Activated CD8-positive, alpha-beta memory T cell treated with anti-CD3 and anti-CD28 coated beads, Interleukin-2, amount 50 U/mL, for 4 hours (primary cell): ENCODE measurements at places on chromosomes 7 and 10.
A peak's percentile ranks its signal among the peaks of the same experiment; 100 is the strongest.

- DNase-seq = no peak
Measured at GRCh38 chr7:114720725-114721124, 201.2 kb upstream of the MDFIC start.

DNA sequence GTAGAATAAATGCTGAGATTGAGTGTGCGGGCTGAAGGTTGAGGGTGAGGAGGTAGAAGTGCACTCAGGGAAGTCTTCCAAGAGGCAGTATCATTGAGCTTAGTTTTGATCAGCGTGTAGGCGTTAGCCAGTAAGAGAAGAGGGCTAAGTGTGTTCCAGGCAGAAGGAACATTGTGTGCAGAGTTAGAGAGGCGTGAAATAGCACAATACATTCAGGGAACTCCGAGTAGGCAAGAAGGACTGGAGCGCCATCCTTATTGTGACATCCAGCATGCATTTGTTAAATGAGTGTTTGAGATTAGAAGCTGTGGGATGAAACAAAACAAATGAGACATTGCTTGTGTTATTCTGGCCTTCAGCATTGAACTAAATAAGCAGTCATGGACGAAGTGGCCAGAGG, 140.9 kb upstream of the MKLN1 start:
- no peak for DNase-seq

DNA sequence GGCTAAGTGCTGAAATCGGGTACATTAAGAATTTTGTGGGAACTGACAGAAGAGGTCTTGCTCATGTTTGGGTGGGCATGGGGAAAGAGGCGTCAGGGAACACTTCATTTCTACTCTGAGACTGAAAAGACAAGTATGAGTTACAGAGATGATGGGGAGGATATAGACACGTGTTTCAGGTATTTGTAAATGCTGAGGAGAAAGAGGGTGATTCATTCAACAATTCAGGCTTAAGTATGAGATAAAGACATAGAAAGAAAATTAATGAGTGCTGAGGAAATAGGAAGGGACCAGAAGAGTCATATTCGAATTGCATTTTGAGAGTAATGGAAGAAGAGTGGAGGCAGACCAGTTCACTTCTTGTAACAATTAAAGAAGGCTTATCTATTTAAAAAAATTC, 143.6 kb downstream of the HBP1 start:
- DNase-seq = no peak

DNA sequence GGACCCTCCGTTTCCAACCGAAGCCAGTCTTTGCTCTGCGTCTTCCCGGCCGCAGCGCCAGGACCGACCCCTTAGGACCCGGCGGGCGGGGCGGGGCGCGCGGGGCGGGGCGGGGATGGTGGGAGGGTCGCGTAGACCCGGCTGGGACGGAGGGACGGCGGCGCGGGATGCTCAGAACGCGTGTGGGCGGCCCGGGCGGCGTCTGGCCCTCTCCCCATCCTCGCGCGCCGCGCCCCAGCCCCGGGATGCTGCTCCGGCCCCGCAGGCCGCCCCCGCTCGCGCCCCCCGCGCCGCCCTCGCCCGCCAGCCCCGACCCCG, at the start of gene UTF1:
Gene UTF1 (plus strand): TSS at position 174 of the 318 bp plus-strand sequence. CDS start 72 bp downstream, at position 246.
- no peak for DNase-seq

DNA sequence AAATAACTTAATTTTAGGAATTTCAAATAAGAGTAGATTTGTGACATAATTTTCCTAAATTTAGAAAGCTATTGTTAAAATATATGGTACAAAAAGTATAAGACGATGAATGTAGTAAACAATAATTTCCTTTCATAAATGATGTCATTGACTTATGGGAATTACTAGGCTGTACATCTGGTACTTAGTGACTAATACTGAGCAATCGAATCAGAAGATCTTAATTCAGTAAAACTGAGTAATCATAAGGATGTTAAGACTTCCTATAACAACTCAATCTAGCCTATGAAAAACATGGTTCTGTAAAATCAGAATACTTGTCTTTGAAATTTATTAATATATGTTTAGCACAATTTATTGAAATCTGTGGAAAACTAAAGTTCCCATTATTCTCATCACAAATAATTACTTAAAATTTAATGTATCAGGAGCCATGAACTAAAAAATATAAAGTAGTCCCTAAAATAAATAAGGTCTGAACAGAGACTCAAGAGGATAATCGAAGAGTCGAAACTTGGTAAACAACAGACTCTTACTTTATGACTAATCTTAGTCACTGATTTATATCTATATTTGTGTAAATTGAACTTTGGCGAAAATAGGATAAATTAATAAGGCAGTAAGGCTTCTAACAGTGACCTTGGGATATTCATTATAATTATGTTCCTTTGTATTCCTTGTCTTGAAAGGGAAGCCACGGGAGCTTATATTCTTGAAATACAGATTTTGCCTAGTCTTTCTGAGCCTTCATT, 142.1 kb downstream of the HGF start:
- no peak for DNase-seq

- DNase-seq = no peak
Measured at GRCh38 chr10:47167591-47167990, 132.4 kb upstream of the GDF10 start.

- DNase-seq = peak; percentile 61
Measured at GRCh38 chr10:30002426-30003266, 56.7 kb downstream of the JCAD start.

DNA sequence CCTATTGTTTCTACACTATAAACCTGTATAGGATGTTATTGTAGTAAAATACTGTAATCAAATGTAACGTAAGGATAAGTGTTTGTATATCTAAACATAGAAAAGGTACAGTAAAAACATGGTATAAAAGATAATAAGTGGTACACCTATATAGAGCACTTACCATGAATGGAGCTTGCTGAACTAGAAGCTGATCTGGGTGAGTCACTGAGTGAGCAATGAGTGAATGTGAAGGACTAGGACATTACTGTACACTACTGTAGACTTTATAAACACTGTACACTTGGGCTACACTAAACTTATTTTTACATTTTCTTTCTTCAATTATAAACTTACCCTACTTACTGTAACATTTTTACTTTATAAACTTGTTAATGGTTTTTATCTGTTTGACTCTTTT, 732.9 kb upstream of the LRRN3 start:
- no peak for DNase-seq

DNA sequence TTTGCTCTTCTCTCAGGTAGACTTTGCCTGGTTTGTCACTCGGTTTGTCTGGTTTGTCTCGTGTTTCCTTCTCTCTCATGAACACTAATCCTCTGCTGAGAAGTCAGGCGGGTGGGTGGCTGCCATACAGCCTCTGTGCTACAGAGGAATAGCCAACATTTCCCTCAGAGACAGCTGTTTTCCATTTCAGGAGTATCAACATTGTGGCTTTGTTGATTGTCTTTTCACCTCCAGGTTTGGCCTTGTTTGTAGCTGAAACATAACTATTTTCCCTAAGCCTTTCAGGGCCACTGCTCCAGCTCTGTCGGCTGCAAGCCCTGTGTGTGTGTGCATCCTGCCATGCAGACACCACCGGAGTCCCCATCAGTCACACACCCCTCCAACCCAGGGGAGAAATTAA, 122.8 kb downstream of the BAMBI start:
- DNase-seq = no peak

- DNase-seq = no peak
Measured at GRCh38 chr7:151311294-151311864, 30.2 kb upstream of the NUB1 start.

GRCh38 chr10:110073896-110074295, 66.1 kb downstream of the ADD3 start:
- DNase-seq = no peak
